ENCODE measurements at places on chromosomes 7 and 10.
A peak's percentile ranks its signal among the peaks of the same experiment; 100 is the strongest.

- no peak for DNase-seq
Observed at GRCh38 chr10:52466464-52466863, 152.4 kb downstream of the DKK1 start.

DNA sequence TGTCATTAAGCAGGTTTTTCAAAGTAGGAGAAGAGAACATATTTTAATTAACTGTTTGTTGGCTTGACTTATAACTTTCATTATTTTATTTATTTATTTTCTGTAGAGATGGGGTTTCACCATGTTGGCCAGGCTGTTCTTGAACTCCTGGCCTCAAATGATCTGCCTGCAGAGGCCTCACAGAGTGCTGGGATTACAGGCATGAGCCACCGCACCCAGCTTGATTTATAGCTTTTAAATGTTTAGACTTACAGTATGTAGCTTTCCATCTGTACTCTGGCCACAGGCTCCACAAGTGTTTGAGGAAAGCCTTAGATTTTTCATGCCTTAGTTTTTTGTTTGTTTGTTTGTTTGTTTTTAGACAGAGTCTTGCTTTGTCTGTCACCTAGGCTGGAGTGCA, 72.7 kb upstream of the IFRD1 start:
- DNase-seq = no peak

GRCh38 chr7:28921822-28922221, 36.3 kb downstream of the TRIL start:
- DNase-seq = peak; percentile 77

DNA sequence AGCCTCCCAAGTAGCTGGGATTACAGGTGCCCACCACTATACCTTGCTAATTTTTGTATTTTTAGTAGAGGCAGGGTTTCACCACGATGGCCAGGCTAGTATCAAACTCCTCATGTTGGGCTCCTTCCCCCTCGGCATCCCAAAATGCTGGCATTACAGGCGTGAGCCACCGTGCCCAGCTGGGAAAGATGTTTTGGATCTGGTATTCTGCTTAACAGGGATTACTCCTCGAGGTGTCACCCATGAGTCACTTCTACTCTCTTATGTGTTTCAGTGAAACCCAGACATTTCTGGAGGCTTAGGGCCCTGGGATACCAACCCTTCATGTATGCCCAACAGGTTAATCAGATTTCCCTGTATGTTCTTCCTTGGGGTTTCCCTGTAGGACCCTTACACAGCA, 11.8 kb upstream of the OPN4 start:
- no peak for DNase-seq

DNA sequence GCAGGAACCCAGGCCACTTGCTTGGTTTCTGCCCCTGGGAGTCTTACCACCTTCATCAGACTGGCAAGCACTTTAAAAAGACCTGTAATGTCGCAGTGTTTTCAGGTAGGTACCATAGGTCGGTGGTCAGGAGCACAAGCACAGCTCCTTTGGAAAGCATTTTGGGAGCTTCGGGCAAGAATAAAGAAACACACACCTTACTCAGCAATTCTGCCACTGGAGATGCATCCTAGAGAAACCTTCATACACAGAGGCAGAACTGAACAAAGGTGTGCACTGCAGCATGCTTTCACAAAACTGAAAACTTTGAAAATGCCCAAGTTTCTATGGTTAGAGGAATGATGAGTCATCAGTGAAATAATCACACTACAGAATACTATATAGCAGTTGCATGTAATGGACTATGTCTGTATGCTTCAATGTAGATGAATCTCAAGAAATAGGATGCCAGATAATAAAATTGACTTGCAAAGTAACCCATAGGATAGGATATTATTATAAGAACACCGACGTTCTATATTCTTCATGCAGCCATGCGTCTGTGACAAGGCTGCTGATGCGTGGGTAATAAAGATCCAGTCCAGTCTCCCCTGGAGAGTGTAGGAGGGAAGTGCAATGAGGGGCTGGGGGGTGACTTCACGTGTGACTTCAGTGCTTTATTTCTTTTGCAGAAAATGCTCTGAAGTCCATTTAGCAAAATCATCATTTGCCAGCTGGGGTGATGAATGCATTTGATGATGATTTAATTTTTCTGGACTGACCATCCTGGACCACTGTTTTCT, 309.5 kb downstream of the WDR37 start:
- DNase-seq = no peak

GRCh38 chr10:30027057-30028005, 32.1 kb downstream of the JCAD start:
- DNase-seq = no peak

GRCh38 chr7:92161271-92161670, 17.7 kb downstream of the LRRD1 start:
- no peak for DNase-seq

- DNase-seq = no peak
Observed at GRCh38 chr7:22430457-22430856, 69.5 kb downstream of the STEAP1B start.

DNA sequence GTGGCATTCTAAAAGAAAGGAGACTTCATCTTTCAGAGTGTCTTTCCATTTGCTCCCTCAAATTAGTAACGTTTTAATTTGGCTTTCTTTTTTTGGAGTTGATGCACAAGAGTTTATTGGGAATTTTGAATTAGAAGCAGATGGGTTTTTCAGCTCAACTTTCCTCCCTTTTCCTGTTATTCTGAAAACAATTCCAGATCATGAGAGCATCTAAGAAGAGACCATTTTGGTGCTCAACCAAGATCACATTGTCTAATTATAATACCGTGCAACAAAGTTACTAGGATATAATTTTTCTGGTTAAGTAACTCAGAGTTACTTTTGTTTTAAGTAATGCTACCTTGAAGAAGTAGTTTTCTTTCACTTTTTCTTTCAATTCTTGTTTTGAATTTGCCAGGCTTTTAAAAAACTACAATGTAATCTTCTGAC, 396.6 kb upstream of the KLF6 start:
- no peak for DNase-seq

- DNase-seq = no peak
Observed at GRCh38 chr7:90222811-90223725, 11.5 kb downstream of the STEAP2 start.

DNA sequence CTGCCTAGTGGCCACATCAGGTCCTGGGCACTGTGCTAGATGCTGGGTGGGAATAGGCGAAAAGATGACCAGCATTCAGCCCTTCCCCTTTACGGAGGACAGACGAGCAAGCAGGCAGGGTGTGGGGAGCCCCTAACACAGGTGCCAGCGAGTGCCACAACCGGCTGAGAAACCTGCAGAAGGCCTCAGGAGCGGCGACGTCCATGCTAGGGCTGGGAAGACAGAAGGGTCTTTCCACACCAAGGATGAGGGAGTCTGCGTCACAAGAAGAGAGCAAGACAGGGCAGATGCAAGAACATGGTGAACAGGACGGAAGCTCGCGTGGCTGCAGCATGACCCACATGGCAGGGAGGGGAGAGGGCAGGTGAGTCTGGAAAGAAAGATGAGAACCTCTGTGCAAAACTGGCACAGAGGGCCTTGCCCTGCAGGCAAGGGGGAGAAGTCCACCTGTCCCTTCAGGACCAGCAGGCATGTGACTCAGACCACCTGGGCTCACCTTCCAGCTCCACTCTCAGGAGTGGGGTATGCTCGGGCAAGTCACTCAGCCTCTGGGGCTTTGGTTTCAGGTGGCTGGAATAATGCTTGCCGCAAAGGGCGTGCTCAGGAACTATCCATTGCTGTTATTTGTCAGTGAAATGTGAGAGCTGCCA, 36.6 kb downstream of the KCNH2 start:
- DNase-seq = no peak

DNA sequence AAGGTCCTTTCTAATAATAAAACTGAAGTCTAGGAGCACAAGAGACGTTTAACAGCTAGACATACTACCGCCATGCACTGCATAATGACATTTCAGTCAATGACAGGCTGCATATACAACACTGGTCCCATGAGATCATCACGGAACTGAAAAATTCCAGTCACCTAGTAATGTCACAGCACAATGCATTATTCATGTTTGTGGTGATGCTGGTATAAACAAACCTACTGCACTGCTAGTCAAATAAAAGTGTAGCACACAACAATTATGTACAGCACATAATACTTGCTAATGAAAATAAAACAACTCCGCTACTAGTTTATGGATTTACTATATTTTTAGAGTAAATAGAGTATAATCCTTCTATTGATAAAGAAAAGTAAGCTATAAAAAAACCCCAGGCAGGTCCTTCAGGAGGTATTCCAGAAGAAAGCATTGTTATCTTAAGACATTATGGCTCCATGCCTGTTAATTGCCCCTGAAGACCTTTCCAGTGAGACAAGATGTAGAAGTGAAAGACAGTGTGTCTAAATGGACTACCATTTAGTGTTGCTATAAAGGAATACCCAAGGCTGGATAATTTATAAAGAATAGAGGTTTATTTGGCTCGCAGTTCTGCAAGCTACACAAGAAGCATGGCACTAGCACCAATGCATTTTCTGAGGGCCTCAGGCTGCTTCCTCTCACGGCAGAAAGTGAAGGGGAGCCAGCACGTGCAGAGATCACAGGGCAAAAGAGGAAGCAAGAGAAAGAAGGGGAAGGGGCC, 47.1 kb downstream of the HIBADH start:
- DNase-seq = no peak

DNA sequence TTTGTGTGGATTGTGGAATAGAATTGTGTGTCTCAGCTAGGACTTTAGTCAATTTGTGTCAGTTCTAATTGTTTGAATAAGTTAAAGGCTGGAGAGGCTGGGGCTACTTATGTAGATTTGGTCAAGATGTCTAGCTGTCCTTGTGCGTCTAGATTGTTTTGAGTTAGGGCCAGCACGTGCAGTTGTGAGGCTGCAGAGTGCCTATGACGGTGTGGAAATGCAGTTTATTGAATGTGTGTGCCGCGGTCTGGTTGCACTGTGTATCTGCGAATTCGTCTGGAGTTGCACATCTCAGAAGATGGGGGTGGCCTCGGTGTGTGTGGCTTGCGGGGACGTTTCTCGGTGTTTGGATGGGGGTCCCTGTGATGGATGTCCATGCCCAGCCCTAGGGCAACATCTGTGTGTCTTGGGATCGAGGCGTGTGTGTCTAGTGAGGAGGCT, 10.2 kb downstream of the EMX2 start:
- DNase-seq = no peak

GRCh38 chr7:73822319-73823173, 8.2 kb upstream of the CLDN4 start:
- DNase-seq = peak; percentile 68

DNA sequence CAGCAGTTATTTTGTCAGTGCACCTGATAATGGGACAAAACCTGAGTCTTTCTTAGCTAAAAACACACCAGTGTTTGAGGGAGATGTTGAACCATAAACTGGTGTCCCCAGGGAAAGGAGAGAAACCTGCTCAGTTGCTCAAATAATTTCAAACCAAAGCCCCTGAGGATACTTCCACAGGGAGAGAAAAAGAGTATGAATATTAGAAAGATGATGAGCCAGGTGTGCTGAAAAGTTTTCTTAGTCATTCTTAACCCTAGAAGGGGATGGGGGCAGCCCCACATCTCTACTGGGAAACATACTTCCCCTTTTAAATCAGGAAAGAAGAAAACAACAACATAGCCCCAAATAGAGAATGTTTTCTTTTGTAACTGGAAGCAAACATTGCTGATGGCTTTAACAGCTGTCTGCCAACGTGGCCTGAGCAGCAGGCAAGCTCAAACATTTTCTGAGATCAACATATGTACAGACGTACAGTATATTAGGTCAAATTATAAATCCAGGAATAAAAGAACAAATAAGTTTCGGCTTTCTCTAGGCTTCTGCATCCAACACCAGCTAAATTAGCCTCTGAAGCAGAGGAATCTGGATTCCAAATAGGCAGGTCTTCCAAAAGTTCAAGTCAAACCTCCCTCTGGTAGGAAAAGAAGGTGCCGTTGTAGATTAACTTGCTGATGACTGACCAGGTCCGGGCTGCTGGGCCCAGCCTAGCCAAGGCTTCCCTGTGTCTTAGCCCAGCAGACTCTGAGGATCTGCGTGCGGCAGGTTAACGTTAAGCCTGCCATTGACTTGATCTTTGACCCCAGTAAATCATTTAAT, 30.5 kb upstream of the FBXW4 start:
- no peak for DNase-seq

DNA sequence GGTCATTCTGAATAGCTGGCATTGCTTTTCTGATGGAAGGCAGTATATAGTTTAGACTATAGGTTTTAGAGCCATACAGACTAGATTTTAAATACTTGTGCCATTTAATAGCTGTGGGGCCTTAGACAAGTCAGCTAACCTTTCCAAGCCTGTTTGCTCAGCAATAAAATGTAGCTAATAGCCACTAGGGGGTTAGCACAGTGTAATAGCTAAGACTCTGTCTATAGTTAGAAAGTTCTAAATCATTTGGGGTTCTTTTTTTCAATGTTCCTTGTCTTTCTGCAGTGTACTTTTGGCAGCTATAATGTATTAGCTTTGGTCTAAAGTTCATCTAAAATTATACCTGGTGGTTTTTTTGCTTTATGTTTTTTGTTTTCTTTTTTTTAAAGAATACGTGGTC, 7.5 kb upstream of the KIFBP start:
- no peak for DNase-seq

- DNase-seq = no peak
Observed at GRCh38 chr7:4888161-4888560, 4.6 kb upstream of the RADIL start.

- DNase-seq = no peak
Observed at GRCh38 chr7:147415991-147416390, 1174.6 kb upstream of the C7orf33 start.
